ENCODE measurements at places on chromosomes 7 and 10.

DNA sequence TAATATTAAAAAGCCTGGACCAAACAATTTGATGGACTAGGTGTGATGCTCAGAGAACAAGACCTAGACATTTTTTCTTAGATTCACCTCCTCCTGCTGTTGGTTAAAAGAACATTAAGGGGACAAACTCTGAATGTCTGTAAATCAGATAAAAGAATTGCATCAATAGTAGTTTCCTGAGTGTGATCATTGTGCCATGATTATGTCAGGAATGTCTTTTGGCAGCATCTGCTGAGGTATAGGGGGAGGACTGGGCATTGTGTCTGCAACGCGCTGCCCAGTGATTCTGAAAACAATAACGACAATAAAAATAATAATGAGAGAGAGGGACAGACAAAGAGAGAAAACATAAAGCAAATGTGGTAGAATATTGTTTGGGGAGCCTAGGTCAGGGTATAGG lies 6.9 kb downstream of the C7orf57 start:
- no peak for DNase-seq

DNA sequence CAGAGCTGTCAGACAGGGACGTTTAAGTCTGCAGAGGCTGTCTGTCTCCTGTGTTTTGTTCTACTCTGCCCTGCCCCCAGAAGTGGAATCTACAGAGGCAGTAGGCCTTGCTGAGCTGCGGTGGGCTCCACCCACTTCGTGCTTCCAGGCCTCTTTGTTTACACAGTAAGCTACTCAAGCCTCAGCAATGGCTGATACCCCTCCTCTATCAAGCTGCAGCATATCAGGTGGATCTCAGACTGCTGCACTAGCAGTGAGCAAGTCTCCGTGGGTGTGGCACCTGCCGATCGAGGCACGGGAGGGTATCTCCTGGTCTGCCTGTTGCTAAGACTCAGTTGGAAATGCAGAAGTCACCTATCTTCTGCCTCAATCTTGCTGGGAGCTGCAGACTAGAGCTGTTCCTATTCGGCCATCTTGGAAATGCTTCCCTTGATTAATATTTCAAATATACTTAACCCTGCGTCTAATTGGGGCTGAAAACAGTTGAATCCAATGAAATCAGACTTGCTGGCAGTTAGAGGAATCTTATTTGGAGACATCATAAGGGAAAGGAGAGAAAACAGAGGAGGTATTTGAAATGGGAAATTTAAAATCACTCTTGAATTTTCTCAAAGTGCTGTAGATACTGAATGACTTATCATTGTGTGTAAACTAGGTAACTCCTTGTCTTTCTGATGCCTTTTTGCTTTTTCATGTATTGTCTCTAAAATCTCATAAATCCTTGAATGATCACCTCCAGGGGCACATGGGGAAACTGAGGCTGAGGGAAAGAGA lies 13.8 kb upstream of the CYP3A5 start:
- no peak for DNase-seq

GRCh38 chr7:99393355-99394187 lies 14.8 kb downstream of the PDAP1 start:
- no peak for DNase-seq

DNA sequence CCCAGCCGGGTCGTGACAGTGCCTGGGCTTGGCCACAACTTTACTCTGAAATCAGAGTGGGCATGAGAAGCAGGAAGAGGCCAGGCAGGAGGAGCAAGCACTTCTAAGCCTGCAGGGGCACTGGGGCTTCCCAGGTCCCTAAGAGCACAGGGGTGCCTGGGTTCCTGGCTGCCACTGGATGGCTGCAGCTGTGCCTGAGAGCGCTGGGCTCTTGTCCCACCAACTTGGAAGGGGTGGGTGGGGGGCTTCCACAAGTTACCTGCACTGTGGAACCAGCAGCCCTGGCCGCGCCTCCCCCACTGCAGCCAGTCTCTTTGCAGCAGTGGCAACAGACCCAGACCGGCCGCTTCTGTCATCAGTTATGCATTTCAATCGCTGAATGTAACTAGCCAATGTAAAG lies 434.7 kb upstream of the GRM3 start:
- DNase-seq: no peak

GRCh38 chr7:40199076-40199802 lies 64.4 kb downstream of the SUGCT start:
- no peak for DNase-seq

DNA sequence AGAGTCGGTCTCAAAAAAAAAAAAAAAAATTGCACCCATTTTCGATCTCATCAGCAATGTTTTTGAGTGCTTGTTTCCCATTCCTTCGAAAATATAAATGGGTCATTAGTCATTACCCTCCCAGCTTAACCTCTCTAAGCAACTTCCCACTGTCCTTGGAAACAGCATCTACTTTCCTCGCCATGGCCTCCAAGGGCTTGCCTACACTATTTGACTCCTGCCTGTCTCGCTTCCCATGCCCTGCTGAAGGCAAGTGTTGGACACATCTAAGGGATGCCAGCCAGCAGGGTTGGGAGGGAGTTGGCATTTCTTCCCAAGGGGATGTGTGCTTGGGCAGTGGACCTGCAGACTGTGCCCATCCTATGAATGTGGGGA lies 12.7 kb upstream of the RHBDD2 start:
- no peak for DNase-seq

- no peak for DNase-seq
Observed at GRCh38 chr10:70779088-70779487, 6.1 kb downstream of the TBATA start.

DNA sequence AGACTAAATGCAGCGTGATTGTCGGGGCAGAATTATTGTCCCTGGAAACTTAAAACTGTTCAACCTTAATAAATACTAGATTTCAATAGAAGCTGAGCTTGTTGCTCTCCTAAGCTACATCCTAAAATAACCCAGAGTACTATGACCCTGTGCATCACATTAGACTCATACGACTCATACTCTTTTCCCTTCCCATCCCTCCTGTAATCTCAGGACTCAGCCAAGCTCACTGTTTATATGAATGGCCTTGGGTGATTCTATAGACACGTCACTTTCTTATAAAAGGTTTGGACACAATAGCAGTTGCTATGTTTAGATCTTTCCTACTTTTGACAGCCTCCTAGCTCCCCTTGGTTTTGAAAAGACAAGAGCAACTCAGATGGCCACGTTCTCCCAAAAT lies 17.2 kb downstream of the TCF7L2 start:
- no peak for DNase-seq

DNA sequence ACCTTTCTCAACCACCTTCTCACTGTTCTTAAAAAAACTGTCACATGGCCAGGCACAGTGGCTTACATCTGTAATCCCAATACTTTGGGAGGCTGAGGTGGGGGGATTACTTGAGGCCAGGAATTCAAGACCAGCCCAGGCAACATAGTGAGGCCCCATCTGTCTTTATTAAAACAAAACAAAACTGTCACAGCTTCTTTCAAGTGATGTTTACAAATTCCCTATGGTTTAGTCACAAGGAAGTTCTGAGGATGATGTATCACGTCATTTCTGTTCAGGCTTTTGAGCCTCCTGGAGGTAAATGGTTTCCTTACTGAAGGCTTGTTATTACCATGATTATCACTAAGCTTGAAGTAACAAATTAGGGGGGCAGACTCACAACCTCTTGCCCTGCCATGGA lies 186.2 kb downstream of the CFTR start:
- DNase-seq: no peak

GRCh38 chr7:106104721-106105260 lies 7.3 kb downstream of the SYPL1 start:
- no peak for DNase-seq

DNA sequence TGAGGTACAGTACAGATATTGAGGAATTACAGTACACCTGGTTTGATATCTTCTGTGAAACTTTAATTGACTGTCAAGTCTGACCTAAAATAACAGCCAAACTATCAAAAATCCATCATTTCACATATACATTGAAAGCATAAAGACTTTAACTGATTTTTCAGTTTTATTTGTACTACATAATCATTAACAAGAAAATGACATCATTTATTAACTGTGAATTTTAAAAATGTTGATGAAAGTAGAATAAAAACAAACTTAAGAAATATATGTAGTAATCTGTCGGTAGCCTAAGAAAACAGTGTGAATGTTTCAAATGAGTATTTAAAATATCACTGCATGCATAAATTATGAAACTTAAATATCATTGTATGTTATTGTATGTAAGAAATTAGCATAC lies 836.7 kb upstream of the GHITM start:
- no peak for DNase-seq

All from stimulated activated CD8-positive, alpha-beta memory T cell treated with anti-CD3 and anti-CD28 coated beads, Interleukin-2, amount 100 ng/mL, for 1 hour (primary cell).